RCC 7860 (cell line): ENCODE measurements at places on chromosomes 16 and 17.

DNA sequence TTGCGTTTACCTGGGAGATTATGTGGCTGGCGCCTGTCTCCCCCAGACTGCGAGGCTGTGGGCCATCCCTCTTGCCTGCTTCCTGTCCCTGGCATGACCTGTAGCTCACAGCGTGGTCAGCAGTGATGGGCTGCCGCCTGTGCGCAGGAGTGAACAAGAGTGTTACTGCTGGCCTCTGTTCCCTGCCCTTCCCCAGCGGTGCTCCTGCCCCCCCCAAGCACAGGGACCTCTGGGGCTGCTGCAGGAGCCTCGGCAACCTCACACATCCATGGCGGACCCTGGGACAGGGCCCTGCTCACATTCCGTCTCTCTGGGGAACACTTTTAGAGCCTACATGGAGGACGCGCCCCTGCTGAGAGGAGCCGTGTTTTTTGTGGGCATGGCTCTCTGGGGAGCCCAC, 10.6 kb downstream of the TSC2 start:
- DNase-seq, result no peak

GRCh38 chr16:85514295-85514597, 98.9 kb upstream of the GSE1 start:
- DNase-seq, result no peak

- DNase-seq, result no peak
Measured at GRCh38 chr17:75774991-75775668, 9.5 kb upstream of the UNK start.

DNA sequence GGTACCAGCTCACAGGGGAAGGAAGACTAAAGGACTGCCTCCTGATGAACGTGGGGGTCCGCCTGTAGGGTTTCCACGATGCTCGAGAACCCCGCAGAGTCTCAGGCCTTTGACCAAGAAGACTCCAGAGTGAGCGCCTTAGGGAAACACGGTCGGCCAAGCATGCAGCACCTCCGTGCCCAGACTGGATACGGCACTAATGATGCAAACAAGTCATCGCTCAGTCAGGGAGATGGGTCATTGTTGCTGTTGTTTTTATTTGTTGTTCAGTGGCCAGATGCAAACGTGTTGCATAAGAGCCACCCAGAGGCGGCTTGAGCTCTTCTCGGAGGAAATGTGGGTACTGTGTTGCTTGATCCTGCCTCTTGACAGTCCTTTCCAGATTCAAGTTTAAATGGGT, 19.3 kb upstream of the RBFOX3 start:
- DNase-seq, result no peak

DNA sequence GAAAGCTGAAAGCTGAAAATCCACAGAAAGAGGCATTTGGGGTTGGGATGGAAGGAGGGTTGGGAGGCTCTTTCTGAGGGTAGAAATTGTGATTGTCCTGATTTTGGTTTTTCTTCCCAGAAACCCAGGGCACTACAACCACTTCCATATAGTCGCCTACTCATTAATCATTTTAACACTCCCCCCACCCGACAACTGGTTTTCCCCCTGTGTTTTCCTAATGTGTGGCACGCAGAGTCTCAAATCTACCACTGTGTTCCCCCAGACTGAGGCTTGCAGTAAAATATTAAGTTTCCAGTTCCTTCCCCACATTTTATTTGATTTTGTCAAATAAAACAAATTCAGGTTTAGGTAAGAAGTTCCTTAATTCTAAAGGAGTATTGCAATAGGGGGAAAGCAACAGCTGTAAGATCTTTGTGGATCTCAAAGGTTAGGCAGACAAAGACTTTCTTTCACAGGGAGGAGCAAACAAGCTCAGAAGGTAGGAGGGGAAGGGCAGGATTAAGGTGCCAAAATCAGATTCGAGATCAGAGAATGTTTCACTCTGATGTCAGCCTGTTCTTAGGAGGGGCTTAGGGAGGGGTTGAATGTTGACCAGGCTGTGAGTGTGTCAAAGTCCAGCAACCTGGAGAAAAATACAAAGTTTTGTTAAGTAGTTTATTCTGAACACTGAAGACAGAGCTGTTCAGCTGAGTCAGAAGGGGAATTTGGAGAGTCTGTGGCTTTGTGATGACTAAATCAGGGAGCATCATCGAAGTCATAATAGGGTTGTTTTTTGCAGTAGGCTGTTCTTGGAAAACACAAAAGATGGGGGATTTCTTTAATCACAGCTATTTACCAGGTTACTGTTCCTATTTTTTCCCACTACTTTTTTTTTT, 3.6 kb downstream of the ZNF267 start:
- peak; percentile 90 for DNase-seq

- DNase-seq, result no peak
Measured at GRCh38 chr17:55816532-55817396, 65.9 kb downstream of the PCTP start.

- DNase-seq, result peak; percentile 78
Measured at GRCh38 chr16:56742030-56742984, 12.4 kb downstream of the NUP93 start.

DNA sequence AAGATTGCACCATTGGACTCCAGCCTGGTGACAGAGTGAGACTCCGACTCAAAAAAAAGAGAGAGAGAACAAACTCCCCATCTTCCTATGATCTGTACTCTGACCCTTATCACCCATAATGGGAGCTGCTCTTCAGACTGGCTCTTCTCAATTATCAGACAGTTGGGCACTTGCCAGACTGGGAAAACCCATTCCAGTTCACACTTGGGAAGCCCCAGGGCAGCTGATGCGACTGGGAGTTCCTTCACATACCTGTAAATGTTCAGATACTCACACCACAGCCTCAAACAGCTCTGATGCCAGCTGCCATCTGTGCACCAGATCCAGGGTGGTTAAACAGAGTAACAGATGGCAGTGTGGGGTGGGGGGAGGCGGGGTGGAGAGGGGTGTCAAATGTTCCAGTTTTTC, 23.8 kb upstream of the TMEM101 start:
- no peak for DNase-seq

- peak; percentile 35 for DNase-seq
Measured at GRCh38 chr16:85316321-85316919, 204.1 kb upstream of the CIBAR2 start.

DNA sequence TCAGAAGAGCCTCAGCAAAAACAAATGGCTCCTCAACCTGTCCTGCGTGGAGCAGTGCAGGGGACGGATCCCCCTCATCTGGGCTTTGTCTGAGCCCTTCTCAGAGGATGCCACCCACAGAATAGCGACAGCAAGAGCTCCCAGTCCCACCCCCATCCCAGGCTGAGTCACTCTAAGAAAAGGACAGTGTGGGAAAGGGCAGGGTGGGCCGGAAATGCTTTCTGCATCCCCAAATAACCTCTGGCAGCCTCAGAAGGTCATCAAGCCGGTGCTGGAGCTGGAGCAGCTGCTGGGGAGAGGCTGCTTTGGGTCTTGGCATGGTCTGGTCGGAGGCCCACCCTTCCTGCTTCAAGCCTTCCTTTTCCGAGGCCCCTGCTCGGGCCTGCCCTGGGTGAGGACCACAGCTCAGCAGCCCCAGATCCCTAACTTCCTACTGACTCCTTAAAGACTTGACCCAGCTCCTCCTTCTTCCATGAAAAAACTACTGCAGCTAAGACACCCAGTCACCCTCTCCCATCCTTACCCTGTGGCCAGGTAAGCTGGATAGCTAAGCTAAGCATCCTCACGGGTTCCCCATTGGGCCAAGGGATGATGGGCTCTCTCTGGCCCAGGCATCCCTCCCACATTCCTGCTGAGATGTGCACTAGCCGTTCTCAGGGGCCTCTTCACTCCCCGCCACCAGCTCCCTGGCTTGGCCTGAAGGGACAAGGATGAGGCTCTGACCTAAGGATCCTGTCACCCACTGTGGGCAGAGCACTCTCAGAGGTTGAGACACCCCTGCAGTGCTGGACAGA, 8.7 kb downstream of the SLC12A4 start:
- DNase-seq, result no peak

GRCh38 chr17:32523017-32523680, 36.4 kb downstream of the CDK5R1 start:
- no peak for DNase-seq

- DNase-seq, result no peak
Measured at GRCh38 chr17:69500911-69501429, 86.5 kb downstream of the MAP2K6 start.

DNA sequence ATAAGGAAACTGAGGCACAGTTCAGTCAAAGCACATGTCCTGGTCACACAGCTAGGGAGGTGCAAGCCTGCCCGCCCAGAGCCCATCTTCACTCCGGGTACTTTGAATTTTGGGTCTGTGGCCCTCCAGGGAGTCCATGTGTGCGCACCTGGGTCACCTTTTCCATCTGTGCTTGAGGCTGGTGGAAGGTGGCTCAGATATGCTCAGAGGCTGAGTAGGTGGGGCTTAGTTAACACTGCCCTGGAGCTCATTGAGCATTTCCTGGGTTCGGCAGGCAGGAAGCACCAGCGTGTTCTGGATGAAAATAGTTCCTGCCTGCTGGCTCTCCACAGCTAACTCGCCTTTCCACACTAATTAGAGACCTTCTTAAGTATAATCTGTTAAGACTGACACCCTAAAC, 19.2 kb downstream of the FAM234A start:
- no peak for DNase-seq

DNA sequence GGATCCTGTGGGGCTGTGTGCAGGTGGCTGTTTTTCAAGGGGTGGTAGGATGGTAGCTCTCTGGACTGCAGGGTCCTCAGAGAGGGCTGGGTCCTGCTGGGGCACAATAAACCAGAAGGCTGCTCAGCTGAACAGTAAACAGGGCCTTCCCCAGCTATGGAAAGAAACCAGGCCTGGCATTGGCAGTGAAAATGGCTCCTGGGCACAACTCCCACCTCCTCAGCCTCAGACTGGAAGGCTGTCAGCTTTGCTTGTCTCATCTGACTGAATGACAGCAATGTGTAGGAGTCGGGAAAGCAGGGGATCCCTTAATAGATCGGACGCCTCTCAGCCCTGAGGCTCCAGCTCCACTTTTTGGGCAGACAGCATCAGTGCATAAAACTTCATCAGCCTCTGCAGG, 59.8 kb upstream of the NLRP1 start:
- no peak for DNase-seq

DNA sequence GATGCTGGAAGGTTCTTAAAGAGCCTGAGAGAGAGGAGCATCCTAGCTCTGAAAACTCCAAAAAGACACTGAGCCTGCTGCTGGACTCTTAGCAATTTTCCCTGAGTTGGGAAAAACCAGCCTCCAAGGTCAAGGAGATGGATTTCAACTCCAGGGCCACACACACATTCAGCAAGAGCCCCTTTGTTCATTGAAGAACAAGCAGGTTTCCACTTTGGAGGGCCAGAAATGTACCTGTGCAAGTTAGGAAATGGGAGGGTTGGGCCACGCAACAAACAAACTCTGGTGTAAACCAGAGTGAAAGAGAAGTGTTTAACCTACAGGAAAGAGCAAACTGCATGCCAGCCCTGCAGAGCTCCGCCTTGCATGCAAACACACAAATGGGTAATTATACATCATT, 264.8 kb upstream of the RPL38 start:
- DNase-seq, result no peak

DNA sequence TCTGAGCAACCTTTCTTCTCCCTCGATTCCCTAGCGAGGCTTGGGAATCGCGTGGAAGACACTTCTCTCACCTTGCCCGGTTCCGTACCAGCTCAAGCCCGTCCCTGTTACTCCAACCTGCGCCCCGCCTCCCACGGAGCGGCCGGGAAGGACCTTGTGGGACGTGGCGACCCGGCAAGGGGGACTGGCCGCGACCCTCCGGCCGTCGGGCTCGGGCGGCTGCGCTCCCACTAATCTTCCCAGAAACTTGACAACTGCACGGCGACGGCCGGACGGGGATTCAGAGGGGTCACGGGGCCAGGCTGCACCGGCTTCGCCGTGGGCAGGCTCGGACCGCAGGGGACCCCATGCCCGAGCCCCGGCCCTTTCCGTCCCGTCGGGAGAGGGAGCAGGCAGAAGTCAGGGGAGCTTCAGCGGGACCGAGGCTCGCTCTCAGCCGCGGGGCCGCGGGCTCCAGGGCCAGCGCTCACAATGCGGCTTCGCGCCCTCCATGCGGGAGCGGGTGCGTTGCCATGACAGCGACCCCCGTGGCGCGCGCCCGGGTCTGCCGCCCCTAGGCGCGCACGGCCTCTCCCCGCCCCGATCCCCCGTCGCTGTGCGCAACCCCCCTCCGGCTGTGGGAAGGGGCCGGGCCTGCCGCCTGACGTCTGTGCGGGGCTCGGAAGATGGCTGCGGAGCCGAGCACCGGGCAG, at the start of gene SGSM2:
Gene SGSM2, plus strand, starts transcription at position 650 of the 692 bp plus-strand sequence. CDS start 188 bp downstream, outside the sequence.
- no peak for DNase-seq
